ENCODE measurements at places on chromosomes 2 and 18.

GRCh38 chr2:132979339-132980093 is 309.5 kb upstream of the LYPD1 start:
- no peaks in the 10 kb centered on the region for H3K36me3 ChIP-seq
- no peaks in the 10 kb centered on the region for H3K4me1 ChIP-seq
- no peak for DNase-seq
- H3K27ac ChIP-seq = no peak overlapping the region
- no peak overlapping the region for H3K4me3 ChIP-seq

DNA sequence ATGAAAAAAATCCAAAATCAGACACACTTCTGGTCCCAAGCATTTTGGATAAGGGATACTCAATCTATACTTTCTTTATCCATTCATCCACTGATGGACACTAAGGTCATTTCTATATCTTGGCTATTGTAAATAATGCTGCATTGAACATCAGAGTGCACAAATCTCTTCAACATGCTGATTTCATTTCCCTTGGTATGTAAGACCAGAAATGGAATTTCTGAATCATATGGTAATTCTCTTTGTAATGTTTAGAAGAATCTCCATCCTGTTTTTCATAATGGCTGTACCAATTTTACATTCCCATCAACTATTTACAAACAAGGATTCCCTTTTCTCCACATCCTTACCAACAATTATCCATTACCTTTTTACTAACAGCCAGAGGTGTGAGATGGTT is 33.7 kb upstream of the MCM6 start:
- H3K27me3 ChIP-seq = no peaks in the 10 kb centered on the region
- H3K4me1 ChIP-seq = no peaks in the 10 kb centered on the region
- no peak overlapping the region for H3K27ac ChIP-seq
- peak; percentile 12 for DNase-seq
- peaks cover 68% of the 10 kb centered on the region for H3K36me3 ChIP-seq

- no peaks in the 10 kb centered on the region for H3K36me3 ChIP-seq
- no peaks in the 10 kb centered on the region for H3K4me1 ChIP-seq
- no peak for DNase-seq
- no peaks in the 10 kb centered on the region for H3K27me3 ChIP-seq
- H3K4me3 ChIP-seq = no peak overlapping the region
- no peak overlapping the region for H3K27ac ChIP-seq
Observed at GRCh38 chr2:103264058-103264768, 502.4 kb downstream of the TMEM182 start.

DNA sequence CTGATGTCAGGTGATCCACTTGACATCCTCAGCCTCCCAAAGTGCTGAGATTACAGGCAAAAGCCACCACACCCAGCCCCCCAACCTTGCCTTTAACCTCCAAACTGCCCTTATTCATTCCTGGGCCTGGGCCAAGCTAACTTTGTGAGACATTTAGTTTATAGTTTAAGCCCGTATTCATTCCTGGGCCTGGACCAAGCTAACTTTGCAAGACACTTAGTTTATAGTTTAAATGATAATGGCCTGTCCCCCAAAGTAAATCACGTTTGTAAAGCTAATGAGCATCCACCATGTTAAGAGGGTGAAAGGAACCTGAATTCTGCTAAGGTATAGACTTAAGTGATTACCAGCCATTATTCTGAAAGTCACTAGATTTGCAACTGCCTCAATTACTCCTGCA is 68.7 kb downstream of the NEURL3 start:
- no peak overlapping the region for H3K27ac ChIP-seq
- H3K4me3 ChIP-seq = no peak overlapping the region
- no peaks in the 10 kb centered on the region for H3K36me3 ChIP-seq
- DNase-seq = no peak
- H3K4me1 ChIP-seq = no peaks in the 10 kb centered on the region
